Stimulated activated naive CD8-positive, alpha-beta T cell treated with anti-CD3 and anti-CD28 coated beads, Interleukin-15, amount 100 ng/mL, for 72 hours (primary cell): ENCODE measurements at places on chromosomes 16 and 17.

GRCh38 chr16:55645986-55646385 is 9.8 kb upstream of the SLC6A2 start:
- no peak for DNase-seq

DNA sequence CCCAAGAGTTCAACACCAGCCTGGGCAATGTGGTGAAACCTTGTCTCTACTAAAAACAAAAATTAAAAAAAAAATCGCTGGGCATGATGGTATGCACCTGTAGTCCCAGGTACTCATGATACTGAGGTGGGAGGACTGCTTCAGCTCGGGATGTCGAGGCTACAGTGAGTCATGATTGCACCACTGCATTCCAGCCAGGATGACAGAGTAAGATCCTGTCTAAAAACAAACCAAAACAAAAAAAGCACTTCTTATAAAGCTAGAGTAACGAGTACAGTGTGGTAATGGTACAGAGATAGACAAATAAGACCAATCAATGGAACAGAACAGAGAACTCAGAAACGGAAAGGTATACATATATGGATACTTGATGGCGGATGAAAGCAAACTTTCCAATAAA is 4.4 kb downstream of the NSMCE1 start:
- DNase-seq: no peak

DNA sequence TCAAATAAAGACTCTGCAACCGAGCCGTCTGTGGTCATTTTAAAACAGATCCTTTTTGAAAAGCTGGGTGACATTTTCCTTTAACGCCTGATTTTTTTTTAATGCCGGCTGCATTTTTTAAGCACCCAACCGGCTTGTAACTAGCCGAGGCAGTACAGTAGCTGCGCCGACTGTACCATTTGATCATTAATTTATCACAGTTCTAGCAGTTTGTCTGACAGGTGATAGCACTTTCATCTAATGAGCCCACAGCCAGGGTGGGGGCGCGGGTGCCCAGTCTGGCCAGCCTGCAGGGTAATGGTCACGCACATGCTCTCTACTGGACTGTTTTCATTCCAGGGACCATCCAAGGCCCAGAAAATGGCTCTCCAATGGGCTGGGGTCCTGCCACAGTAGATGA is 68.8 kb downstream of the IRX5 start:
- DNase-seq: no peak

- no peak for DNase-seq
Observed at GRCh38 chr17:29613856-29614255, 8.9 kb downstream of the CORO6 start.

DNA sequence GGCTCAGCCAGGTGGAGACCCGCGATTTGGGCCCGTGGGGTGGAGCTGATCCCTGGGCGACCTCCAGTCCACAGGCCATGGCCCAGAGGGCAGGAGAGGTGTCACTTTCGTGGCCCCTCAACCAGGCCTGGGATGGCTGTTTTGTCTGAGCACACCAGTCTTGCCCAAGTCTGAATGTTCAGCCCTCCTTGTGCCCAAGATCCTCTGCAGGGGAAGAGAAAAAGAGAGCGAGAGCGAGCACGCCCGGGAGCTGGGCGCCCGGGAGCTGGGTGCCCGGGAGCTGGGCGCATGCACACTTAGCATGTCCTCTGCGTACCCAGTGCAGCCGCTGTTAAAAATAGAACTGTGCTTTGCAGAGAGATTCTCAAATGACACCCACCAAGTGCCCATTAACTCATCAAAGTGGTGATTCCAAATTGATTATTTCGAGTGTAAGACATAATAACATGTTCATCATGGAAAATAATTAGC is 403.3 kb upstream of the TNRC6C start:
- DNase-seq: no peak

DNA sequence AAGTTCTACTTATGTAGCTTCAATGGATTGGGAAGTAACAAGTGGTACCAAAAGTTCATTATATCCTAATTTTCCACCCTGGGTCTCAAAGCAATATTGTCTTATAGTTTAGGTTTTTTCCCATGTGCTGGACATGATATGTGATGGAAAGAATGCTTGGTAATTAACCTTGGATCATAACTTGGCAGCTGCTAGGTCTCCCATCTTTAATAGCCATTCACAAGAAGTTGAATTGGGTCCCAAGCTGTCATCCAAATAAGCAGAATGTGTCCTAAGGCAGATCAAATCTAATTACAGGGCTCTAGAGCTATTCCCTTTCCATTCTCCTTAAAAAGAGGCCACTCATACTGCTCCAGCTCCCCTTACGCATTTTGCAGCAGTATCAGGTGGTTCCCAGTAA is 44.7 kb upstream of the KCNJ16 start:
- DNase-seq: no peak

- no peak for DNase-seq
Observed at GRCh38 chr17:64355536-64356303, 34.9 kb downstream of the PECAM1 start.

DNA sequence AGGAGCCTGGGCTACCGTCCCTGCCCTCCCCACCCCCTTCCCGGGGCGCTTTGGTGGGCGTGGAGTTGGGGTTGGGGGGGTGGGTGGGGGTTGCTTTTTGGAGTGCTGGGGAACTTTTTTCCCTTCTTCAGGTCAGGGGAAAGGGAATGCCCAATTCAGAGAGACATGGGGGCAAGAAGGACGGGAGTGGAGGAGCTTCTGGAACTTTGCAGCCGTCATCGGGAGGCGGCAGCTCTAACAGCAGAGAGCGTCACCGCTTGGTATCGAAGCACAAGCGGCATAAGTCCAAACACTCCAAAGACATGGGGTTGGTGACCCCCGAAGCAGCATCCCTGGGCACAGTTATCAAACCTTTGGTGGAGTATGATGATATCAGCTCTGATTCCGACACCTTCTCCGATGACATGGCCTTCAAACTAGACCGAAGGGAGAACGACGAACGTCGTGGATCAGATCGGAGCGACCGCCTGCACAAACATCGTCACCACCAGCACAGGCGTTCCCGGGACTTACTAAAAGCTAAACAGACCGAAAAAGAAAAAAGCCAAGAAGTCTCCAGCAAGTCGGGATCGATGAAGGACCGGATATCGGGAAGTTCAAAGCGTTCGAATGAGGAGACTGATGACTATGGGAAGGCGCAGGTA is 762 bp downstream of the CDK12 start:
- peak; percentile 28 for DNase-seq
